Stimulated activated CD4-positive, alpha-beta T cell treated with anti-CD3 and anti-CD28 coated beads, Interleukin-2, amount 100 ng/mL, for 4 hours (primary cell): ENCODE measurements at places on chromosomes 2 and 18.

- no peak for DNase-seq
Observed at GRCh38 chr2:105764059-105764458, 19.3 kb downstream of the NCK2 start.

DNA sequence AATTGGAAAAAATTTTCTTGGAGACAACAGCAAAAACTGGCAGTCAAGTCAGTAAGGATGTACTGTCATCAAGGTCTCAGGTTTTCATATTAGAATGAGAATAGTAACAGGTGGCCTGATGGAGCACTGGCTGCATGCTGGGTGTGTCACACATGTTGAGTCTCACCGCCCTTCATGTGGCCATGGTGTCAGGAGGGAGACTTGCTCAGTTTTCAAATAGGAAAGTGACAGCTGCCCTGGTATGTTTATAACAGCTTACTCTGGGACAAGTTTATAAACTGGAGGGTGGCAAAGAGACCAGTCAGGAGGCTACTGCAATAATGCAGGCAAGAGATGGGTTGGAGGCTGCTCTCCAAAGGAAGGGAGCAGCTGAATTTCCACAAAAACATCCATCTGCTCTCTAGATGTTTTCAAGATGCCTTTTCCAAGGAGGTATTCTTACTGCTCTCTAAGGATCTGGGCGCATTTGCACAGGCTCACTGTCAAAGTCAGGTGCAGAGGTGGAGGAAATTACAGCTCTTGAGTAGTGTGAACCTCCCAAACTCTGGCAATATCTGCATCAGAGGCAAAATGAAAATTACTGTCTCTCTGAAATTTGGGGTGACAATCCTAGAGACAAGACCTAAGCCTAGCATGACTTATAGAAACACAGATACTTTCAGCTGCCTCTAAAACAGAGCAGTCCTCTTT is 321.9 kb upstream of the RAB12 start:
- DNase-seq = no peak

GRCh38 chr18:54162431-54162830 is 62.0 kb downstream of the MBD2 start:
- DNase-seq = no peak

GRCh38 chr2:100235098-100235497 is 87.2 kb downstream of the LONRF2 start:
- DNase-seq = no peak

DNA sequence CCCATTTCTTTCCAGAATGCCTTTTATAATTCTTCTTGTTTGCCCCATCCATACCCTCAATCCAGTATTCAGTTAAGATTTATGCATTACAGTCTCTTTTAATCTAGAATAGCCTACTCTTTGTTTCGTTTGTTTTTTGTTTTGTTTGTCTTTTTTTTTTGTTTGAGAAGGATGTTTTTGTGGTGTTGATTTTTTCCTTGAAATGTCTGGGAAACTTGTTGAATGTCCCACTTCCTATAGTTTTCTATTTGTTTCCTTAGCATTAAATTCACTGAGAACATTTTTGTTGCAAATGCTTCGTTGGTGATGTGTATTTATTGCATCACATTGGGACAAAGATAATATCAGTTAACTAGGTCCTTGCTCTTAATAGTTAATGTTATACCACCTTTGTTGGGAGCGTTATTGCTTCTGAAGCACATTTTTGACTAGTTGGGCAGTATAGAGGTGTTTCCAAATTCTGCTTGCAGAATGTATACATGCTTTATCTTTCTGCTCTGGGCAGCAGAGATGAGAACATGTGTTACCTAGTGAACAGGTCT is 28.9 kb downstream of the ZNF638 start:
- no peak for DNase-seq

DNA sequence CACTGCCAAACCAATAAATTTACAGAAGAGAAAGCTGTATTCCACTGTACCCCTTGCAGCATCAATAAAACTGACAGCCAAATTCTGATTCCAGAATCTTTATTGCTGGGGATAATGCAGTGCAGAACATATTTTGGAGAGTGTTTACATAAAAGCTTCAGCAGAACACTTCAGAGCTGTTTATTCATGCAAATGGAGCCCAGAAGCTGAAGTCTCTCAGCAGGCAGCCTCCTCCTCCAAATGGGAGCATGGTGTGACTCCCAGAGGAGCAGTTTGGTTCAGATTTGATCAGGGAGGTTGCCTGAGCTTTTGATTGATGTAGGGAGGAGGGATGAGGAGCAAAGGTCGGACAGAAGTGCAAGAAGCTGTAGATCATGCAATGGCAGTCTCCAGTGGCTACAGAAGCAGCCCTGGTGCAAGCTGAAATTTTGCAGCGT is 22.4 kb downstream of the LHCGR start:
- DNase-seq = no peak

GRCh38 chr2:204037286-204037685 is 100.7 kb downstream of the ICOS start:
- DNase-seq = no peak

GRCh38 chr2:33236482-33237385 is 239.7 kb upstream of the RASGRP3 start:
- DNase-seq = no peak

DNA sequence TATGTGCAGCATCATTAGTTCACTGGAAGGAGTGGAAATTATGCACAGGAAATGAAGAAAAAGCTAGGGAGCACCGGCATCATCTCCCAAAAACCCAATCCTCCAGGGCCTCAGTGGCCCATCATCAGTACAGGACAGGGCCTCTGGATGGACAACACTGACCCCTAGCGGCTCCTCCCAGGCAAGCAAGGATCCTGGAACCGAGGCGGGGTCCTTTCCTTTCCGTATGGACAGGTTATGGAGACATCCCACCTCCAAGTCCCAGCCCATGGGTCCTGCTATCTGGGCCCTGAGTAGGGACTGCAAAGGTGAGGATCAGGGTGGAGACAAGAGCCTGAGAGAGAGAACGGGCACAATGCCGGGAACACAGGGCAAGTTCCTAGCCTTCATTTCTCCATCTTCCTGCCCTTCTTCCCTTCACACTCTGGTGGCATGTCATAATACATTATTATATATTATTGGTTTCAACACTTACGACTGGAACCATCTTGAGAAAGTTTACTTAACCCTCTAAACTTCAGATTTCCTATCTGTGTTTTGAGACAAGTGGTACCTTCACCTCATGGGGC is 68.2 kb downstream of the ZNF516 start:
- no peak for DNase-seq

- peak; percentile 10 for DNase-seq
Observed at GRCh38 chr2:238287737-238288649, at the start of gene PER2. PER2 (minus strand) TSS chr2:238288610; CDS start chr2:238277936, 10,674 bp downstream.

DNA sequence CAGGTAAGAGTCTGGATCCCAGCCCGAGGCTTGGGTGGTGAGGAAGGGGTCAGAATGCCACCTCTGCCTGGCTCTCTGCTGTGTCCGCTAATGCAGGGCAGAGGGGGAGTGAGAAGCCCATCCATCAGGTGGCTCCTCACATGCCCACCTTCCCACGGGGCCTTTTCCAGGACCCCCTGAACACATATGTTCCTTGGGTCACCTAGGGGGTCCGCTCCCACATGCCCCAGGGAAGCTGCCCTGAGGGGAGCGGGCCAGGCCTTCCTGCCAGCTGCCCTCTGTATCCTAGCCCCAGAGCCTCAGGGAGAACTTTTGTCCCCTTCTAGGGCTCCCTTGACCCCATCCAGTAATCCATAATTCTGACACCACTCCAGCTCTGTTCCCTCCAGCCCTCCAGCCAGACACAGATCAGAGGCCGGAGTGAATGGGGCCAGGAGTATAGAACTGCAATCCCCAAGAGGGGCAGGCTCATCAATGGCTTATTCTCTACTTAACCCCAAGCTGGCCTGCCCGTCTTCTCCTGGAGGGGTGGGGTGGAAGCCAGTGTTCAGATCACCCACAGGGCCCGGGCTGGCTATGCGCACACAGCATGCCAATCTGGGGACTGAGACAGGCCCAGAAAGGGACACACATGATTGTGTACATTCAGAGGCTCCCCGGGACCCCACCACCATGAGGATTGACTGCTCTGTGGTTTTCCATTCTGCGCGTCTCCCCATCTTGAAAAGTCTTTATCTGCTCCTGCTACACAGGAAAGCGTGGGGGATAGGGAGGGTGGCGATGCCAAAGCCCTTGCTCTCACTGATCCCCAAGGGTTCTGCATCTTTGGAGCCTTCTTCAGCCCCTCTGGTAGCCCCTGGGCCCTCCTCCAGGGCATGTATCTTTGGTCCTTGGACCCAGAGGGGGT is 1.1 kb downstream of the EMILIN1 start:
- DNase-seq = no peak

GRCh38 chr2:71510196-71510807 is 56.9 kb downstream of the DYSF start:
- DNase-seq = peak; percentile 63

DNA sequence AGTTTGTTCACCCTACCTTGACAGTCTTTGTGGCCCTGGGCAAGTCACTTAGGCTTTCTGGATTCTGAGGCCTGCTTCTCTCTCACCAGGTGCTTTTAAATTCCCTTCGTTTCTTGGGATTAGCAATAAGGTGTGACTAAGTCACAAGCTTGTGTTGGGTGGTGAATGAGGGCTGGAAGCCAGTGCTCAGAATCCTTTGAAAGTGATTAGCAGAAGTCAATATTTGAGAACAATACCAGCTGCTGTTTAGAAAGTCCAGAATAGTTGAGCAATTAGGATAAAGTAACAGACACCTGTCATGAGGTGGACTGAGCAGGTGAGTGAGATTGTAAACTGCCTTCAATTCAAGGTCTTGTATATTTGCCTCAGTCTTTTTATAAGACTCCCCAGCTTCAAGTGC is 19.3 kb upstream of the MGAT5 start:
- no peak for DNase-seq

- no peak for DNase-seq
Observed at GRCh38 chr2:11515490-11515981, 18.3 kb upstream of the GREB1 start.

GRCh38 chr2:68185541-68186164 is 28.0 kb downstream of the PNO1 start:
- peak; percentile 46 for DNase-seq

DNA sequence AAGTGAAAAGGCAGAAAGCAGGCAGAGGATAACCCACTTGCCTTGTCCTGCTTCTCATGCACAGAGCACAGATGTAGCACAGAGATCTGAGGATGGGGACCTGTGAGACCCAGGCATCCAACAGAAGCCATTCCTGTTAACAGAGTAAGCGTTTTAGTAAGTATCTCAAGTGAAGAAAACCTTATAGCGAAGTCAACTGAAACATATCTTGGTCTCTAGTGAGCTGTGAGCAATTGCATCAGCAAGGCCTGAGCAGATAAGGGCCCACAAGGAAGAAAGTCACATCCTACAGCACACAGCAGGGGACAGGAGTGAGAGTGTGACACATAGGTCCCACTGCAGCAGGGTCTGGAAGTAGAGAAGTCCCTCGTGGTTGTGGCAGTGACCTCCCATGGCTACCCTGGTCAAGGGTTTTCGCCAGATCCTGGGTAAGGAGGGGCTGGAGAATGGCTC is 248.7 kb upstream of the TNP1 start:
- no peak for DNase-seq

DNA sequence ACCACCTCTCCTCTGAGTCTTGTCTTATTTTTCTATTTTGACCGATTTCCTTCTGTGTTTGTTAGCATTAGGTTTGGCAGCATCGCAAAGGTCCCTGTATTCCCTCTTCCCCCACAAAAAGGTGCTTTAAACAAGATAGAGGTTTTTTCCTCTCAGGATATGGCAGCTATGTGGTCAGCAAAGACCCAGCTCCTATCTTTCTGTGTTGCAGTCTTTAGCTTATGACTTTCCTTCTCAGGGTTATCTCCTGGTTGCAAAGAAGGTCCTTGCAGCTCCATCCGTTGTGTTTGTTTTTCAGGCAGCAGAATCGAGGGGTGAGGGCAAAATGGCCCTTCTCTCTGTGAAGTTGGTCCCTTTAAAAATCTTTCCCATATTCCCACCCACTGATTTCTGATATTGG is 38.4 kb downstream of the GALNT1 start:
- no peak for DNase-seq

- DNase-seq = no peak
Observed at GRCh38 chr2:135840601-135841000, 3.6 kb upstream of the LCT start.

GRCh38 chr18:32238635-32239268 is 48.9 kb downstream of the MEP1B start:
- DNase-seq = no peak

DNA sequence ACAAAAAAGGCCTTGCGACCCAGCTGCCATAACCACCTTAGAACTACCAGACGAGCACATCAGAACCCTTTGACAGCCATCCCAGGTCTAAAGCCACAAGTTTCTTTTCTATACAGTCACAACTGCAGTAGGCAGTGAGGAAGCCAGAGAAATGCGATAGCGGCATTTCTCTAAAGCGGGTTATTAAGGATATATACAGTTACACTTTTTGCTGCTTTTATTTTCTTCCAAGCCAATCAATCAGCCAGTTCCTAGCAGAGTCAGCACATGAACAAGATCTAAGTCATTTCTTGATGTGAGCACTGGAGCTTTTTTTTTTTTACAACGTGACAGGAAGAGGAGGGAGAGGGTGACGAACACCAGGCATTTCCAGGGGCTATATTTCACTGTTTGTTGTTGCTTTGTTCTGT is 48.8 kb downstream of the FEZ2 start:
- DNase-seq = no peak

- no peak for DNase-seq
Observed at GRCh38 chr2:237743561-237744269, 54.9 kb upstream of the RBM44 start.

GRCh38 chr2:188295067-188295685 is 3.5 kb downstream of the GULP1 start:
- DNase-seq = no peak

GRCh38 chr2:41949091-41949882 is 98.5 kb upstream of the PKDCC start:
- no peak for DNase-seq

DNA sequence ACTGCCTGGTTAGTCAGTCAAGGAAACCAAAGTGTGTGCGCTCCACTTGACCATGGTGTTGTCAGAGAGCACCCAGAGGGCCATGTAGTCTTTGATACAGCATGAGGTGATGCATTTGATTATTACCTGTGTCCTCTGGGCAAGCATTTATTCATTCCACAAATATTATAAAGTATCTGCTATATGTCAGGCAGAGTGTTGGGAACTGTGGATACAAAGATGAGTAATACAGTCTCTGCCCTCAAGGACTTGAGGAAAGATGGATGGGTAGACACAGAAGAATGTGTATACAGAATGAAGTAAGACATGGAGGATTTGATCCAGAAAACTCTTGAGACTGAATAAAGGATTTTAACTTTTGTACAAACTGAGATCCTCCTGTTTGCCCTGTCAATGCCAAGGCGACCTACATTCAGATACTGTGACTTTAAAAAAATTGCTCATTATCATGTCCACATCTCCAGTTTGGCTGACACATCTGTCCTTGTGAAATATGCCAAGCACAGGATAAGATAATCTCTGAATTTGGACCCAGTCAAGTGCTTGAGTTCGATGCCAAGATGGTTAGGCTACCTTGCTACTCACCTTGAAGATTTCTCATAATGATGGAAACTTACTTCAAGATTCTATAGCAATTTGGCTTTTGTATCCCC is 50.8 kb downstream of the ACYP2 start:
- DNase-seq = no peak

- DNase-seq = peak; percentile 32
Observed at GRCh38 chr2:69946351-69947324, 14.8 kb downstream of the ASPRV1 start.
